Fibroblast of mammary gland (primary cell): ENCODE measurements at places on chromosomes 3 and 15.

DNA sequence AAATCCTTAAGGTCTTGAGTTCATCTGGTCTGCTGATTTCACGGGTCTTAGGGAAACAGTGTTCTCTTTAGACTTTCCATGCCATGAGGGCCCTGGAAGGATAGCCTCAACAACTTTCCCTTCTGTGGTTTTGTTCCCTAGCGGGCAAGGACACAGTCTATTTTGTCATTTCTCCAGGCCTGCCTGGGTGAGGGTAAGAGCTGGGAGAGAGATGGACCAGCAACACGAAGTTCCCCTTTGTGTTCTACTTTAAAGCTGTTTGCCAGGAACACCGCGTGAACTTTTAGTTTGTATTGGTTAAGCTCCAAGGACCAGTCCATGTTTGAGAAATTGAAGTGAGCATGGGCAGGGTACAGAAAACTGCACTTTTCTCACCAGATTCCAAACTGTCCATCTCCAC, 20.9 kb downstream of the ST3GAL6 start:
- DNase-seq = no peak

DNA sequence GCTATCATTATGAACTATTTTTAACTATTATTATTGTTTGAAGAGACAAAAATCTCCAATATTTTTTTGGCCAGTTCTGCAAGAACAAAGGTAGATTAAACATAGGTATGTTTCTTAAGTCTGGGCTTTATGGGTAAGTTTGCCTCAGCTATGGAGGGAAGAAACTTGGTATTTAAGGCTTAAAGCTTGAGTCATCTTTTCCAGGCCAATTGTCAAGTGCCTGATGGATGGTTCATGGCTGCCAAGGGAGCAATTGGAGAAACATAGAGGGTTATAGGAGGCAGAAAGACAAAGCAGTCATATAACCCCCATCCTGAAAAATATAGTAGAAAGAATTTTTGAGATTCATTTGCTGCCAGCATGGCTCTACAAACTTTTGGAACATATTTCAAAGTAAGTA, 7.2 kb upstream of the STAC start:
- DNase-seq = peak; percentile 85

DNA sequence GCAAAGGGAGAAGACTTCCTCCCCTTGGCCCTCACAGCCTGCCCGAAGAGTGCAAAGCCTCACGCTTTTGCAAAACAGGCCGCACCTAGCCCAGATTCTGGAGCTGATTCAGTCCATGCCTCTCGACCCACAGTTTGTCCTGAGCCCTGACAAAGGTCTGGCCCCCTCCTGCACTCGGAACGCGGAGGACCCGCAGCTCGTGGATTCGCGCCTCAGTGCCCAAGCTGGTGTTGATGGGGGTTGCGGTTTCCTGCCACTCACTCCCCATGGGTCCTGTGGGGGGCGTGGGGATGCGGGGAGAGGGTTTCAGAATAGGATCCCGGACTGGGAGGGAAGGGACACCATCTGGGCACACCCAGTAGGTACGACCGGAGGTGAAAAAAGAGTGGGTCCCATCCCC, 594 bp upstream of the CRABP1 start:
- DNase-seq = no peak

DNA sequence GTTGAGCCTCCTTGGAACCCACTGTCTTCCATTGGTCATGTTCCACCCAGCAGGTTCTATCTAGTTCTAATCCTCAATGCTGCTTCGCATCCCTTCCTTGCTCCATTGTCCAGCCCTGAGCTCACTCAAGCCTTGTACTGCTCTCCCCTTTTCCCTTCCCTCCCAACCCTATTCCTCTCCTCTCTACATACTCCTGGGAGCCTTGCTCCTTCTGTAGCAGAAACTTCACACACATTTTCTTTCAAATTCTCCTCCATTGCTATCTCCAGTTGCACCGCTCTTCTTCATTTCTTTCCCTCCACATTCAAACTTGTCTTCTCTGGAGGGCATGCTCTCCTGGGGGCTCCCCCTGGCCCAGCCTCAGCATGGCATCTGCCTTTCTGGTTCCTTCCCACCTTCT, 14.5 kb downstream of the NR1I2 start:
- no peak for DNase-seq

- DNase-seq = no peak
These were observed 41.1 kb downstream of the CYFIP1 start for GRCh38 chr15:22939051-22939450.

DNA sequence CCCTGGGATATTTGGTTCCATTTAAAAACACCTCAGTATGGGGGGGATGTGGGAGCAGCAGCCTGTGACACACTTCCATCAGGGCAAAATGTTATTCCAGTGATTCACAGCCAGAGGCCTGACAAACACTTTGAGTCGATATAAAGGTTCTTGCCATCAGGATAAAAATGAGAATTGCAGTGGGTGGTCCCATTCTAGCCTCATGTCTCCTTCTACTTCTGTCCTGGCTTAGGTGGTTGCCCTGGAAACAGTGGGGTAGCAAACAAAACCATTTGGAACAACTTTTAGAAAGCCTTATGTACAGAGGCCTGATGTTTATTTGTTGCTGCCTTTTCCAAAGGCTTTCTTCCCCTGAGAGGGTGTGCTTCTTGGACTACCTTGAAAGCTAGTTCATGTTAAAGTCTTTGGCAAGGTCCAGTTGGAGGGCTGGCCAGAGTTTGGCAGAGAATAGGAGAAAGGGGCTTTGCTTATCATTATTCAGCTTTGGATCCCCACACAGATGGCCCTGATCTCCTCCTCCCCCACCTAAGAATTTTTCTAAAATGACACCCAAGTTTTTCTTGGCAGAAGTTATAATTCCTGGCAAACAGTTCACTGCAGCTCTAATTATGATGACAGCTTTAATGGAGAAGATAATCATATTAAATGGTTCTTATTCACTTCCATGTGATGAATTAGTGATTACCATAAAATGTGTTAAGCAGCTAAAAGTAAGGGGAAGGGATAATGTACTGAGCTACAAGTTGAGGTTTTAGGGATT, 84.2 kb upstream of the ZNF280D start:
- peak; percentile 63 for DNase-seq

- DNase-seq = no peak
These were observed 22.1 kb downstream of the SATB1 start for GRCh38 chr3:18403061-18403460.

DNA sequence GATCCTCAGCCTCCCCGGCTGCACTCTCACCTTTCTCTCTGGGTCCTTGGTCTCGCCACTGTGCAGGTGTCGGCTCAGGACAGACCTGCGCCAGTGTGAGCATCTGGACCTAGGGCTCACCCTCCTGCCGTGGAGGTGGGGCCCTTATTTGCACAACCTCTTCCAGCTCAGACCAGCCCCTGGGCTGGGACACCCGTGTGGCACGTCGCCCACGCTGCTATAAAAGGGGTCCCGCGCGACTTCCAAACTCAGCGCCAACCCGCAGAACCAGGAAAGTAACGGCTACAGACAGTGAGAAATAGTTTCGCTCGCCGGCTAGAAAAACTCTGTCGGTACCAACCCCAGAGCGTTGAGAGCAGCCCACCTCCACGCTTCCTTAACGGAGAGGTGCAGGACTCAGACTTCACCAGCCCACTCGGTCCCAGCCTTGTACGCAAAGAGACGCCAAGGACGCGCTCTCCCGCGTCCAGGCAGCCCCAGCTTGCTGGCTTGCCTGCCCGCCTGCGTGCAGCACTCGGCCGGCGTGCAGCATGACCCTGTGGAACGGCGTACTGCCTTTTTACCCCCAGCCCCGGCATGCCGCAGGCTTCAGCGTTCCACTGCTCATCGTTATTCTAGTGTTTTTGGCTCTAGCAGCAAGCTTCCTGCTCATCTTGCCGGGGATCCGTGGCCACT, at the start of the genes DUOX2 and DUOXA2:
DUOX2 (minus strand) TSS at position 97 of the 675 bp plus-strand sequence. CDS start 761 bp downstream, outside the sequence.
DUOXA2 (plus strand) TSS at position 251 of the 675 bp plus-strand sequence; CDS start at position 531, 280 bp downstream.
- DNase-seq = no peak

GRCh38 chr15:40289140-40289775, 6.4 kb upstream of the ANKRD63 start:
- no peak for DNase-seq

DNA sequence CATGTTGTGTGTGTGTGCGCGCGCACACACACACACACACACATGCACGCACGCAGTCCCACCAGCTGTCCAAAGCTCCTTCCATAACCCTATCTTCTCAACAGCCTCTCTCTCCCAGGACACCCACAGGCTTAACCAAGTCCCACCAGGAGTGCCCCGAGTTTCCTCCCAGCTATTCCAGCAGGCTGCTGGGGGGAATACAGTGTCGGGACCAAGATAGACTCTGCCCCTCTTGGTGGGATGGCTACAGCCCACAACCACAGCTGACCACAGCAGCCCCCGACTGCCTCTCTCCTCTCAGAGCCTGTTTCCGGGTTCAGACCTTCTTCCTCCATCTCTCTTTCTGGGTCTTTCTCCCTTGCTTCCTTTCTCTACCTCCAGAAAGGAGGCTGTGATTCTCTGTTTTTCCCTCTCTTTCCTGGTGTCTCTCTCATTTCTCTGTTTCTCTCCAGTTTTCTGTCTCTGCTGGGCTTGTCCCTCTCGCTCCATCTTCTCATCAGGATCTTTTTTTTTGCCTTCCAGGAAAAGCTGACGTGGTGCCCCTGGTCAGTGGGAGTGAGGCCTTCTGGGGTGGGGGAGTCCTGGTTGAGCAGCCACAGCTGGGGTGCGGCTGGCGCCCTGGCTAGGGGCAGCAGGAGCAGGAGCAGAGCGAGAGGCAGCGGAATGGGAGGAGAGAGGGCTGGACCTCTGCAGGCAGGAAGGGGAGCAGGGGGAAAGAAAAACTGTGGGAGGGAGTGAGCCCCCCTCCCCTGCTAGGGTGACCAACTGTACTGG, 3.3 kb upstream of the ISLR start:
- DNase-seq = no peak

- DNase-seq = no peak
These were observed 576.1 kb downstream of the OTOL1 start for GRCh38 chr3:162072656-162073164.

DNA sequence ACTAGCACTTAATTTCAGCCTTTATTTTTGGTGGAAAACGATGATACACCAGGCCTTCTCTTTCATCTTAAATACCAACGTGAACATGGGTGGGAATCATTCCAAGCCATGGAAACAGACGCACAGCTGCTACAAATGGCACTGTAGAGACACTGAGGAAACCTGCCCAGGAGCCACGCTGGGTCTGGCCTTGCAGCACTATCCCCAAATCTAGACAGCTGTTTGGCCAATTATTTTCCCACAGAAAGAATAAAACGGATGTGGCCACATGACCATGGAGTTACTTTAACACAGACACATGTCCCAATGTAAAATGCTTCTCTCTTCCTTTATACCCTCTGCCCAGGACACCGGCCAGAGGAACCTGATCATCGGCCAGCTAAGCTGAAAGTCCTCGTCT, 83.6 kb upstream of the OCA2 start:
- DNase-seq = no peak

- DNase-seq = peak; percentile 26
These were observed 149.9 kb upstream of the PDZRN3 start for GRCh38 chr3:73774645-73775044.
